ENCODE measurements at places on chromosomes 7 and 10.

- no peak for DNase-seq
Measured at GRCh38 chr10:117547016-117547715, 4.6 kb downstream of the EMX2 start.

DNA sequence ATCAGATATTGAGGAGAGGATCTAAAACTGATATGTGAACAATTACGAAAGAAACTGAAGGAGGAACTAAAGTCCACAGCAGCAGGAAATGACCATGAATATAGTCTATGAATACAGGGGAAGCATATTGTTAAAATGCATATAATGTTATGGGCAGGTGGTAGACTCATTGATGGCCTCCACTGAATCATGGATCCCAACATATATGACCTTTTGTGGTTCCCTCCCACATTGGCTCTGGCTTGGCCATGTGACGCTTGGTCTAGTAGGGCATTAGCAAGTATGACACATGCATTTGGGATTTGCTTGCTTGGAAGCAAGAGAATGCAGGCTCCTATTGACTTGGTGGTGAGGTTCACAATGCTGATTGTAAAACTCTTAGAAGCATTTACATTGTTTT lies 55.2 kb upstream of the RAB18 start:
- no peak for DNase-seq

GRCh38 chr7:908159-908581 lies 31.8 kb downstream of the GET4 start:
- no peak for DNase-seq

DNA sequence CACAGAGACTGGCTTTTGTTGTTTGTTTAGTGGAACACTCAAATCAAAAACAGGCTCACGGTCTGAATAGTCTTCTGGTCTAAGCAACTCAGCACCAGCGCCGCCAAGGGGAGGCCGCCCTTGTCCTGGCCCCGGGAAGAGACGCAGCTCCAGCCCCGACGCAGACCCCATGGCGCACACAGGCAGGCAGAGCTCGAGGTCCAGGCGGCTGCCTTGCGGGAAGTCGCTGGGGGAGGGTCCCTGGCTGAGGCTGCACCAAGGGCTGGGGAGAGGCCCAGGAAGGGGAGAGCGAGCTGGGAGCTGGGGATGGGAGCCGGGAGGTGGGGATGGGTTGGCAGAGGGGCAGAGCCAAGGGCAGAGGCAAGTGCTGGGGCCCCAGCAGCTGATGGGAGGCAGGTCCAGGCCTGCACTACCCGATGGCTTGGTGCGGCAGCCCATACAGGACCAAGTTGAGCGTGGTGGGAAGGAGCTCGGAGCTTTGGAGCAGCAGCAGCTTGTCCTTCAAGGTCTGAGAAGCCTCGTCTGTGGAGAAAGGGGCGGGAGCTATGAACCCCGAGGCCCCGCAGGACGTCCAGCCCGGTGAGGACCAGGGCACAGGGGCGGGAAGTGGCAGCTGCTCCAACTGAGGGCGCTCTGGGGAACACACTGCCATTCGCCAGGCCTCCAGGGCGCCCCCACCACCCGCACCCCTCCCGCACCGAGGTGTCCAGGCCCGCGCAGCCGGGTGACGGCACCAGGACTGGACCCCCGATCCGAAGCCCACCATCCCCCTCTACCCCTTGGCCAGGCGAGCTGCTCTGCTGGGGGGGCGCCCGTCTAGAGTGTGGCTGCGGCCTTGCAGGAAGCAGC lies 22.7 kb upstream of the NKX6-2 start:
- DNase-seq = no peak

- peak; percentile 19 for DNase-seq
Measured at GRCh38 chr10:95333997-95334804, 43.4 kb upstream of the PDLIM1 start.

GRCh38 chr7:21611129-21611528 lies 68.3 kb downstream of the DNAH11 start:
- DNase-seq = no peak

- no peak for DNase-seq
Measured at GRCh38 chr10:129900825-129901224, 63.2 kb downstream of the EBF3 start.

DNA sequence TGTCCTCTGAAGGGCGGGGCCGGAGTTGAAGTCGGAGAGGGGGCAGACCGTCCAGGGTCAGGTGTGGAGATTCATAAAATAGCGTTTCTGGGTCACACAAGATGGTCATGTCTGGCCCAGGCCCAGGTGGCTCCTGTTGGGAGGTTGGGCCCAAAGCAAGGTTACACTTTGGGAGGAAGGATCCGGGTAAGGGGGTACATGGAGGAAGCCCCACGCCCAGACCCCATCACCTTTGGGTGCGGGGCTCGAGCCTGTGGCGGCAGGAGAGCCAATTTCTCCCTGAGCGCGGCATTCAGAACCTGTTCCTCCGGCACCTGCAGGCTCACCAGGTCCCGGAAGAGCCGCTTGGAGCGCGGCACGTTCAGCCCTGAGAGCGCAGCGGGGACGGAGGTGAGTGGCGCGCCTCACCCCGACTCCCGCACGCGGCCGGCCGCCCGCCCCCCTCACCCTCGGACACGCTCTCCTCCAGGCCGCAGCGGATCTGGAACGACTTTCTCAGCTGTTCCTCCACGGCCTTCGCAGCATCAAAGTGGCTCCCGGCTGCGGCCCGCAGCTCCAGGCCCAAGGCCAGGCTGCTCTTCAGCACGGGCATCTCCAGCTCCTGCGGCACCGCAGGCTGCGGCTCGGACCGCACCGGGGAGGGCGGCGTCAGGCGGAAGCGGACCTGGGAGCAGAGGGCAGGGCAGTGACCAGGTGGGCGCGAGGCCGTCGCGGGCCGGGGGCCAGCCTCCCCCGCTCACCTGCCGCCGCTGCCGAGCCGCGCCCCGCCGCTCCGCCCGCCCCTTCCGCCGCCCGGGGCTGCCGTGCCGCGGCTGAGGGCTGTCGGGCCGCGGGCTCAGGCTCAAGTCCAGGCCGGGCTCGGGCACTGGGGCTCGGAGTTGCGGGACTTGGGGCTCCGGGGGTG lies 644 bp downstream of the PPP1R35 start:
- no peak for DNase-seq

DNA sequence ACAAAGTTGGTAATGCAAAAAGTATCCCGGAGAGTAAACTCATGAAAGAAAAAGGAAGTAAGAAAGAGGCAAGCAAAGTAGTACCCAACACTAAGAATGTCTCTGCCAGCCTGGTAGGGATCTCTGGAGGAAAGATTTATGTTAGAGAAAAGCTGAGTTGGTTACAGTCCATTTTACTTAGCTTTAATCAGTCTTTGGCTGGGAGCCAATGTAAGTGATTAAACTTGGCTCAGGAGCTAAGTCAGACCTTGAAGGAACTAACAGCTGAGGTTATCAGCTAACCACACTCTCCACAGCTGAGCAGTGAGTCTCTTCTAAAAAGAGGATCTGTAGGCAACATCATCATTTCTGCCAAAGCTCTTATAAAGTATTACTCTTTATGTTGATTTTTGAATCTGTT lies 148.0 kb downstream of the ANKRD7 start:
- no peak for DNase-seq

DNA sequence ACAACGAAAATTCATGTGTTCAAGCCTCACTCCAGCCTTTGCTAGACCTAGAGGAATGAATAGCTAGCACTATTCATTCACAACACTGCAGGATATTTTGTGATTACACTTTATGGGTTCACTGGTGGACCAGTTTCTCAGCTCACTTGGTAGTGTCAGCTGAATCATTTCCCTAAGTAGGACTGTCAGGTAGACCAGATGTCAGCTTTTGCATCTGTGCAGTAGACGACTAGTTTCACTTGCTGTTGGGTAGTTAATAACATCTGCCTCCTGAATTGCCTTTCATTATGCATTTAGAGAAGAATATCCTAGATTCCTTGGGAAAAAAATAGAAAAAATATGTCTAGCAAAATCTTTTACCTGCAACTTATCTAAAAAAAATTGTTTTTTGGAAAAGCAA lies 296.4 kb downstream of the ADARB2 start:
- DNase-seq = no peak

DNA sequence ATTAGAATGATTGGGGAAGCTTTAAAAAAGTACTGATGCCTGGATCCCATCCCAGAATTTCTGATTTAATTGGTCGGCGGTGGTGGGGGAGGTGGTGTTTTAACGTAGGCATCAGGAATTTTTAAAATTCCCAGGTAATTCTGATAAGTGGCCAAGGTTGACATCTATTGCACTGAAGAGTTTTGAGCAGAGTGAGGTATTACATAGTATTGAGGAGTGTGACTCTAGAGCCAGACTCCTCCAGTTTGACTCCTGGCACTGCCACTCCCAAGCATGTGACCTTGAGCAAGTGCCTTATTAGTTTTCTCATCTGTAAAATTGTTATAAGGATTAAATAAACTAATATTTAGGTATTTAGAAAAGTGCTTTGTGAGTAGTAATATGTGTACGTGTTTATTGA lies 6.2 kb downstream of the PLEKHA1 start:
- DNase-seq = no peak

All from esophagus squamous epithelium (tissue), 5 donors.